ENCODE measurements at places on chromosomes 7 and 10. TPM values are rescaled to one million over a fixed set of nuclear protein-coding genes. Genes with fewer than 3 reads are reported as not detected.

Gene TEX47
- polyA plus RNA-seq: not detected

Gene UNCX
- polyA plus RNA-seq: not detected

Gene GIMAP4
- polyA plus RNA-seq: 20.1 TPM

Gene CHN2
- polyA plus RNA-seq: 16.0 TPM

Gene STAG3
- 21.2 TPM for polyA plus RNA-seq

Gene FAM25A
- not detected for polyA plus RNA-seq

Gene MPP7
- 3.6 TPM for polyA plus RNA-seq

Gene CLEC5A
- polyA plus RNA-seq: 0.28 TPM

Gene IFIT3
- polyA plus RNA-seq: 6.0 TPM

Gene FAM171A1
- 27.2 TPM for polyA plus RNA-seq

Gene TMEM130
- polyA plus RNA-seq: 3.9 TPM

Gene HOXA6
- 8.7 TPM for polyA plus RNA-seq

Gene GATA3
- polyA plus RNA-seq: 0.33 TPM

Gene SPDYE2B
- 2.7 TPM for polyA plus RNA-seq

Gene CALHM1
- 0.04 TPM for polyA plus RNA-seq

All from forelimb muscle (tissue), 1 donor.